ENCODE measurements at places on chromosomes 6 and 20.

DNA sequence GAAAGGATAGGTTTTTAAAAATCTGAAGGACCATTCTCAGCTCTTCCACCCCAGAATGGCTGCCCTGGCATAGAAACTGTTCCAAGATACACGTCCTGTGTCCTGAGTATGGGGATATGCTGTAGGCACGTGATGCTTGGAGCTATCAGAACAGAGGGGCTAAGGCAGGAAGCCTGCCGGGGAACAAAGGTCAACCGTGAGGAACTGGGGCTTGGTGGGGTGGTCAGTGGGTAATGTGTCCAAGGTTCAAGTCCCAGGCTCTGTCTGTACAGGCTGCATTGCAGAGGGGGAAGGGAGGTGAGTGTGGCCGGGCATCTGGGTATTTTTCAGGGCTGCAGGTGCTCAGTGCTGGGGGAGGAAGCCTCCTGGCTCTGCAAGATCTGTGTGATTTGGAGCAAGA is 479.6 kb upstream of the CHD6 start:
- no peak for DNase-seq

GRCh38 chr6:121851056-121851455 is 415.6 kb downstream of the GJA1 start:
- DNase-seq, result no peak

GRCh38 chr6:16514249-16514648 is 247.0 kb downstream of the ATXN1 start:
- no peak for DNase-seq

DNA sequence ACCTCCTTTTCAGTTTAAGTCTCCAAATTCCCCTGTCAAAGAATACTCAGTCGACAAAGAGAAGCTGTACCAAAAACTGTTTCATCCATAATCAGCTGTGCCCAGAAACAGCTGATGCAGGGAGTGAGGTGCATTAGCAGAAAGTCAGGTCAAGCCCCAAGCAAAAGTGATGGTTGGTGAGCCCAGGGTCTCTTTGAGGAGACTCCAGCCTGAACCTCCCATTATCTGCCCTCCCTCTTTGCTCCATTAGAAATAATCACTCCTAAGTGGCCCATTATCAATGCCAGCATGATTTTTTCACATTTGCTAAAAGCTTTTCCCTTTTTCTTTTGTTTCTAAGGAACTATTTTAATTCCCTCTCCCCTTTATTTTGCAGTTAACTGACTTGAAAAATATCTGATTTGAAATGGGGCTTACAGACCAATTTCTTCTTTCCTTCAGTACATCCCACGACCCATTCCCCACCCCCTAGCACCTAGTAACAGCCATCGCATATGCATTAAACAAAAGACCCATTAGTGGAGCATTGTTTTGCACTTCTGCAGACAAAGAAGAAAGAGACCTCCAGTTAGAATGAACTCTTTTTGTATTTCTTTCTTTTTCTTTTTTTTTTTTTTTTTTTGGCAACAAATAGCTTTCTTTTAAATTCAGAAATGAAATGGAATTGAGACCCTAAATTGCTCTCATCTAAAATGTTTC is 257.0 kb downstream of the GRIK2 start:
- DNase-seq, result no peak

DNA sequence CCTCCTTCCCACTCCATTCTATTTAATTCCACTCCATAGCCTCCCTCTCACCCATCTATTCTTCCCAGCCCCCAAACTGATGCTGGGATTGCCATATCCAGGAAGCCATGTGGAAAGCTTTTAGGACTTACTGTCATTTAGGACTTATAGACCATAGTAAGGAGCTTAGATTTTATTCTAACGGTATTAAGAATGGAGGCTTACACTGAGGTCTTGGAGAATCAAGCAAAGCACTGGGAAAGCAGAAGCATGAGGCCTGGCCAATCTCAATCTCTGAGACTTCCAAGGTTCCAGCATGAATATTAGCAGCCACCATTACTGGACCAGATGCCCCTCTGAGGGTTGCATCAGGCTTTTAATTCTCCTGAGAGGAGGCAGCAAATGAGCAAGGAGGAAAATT is 1.4 kb downstream of the CST9 start:
- no peak for DNase-seq

DNA sequence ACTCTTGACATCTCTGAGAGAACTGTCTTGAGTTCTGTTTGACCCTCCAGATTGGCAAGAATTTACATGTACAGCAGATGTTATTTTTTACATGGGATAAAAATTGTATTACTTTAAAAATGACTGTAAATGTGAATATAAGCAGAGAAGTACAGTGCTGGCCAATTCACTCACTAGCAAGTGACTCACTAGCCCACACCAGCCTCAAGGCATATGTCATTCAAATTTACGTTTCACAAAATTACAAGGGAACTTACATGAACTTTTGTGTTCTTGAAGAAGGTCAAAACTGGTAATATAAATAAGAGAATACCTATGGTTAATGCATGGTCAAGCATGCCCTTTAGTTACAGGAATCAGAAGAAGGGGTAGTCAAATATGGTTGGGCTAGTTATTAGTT is 54.0 kb upstream of the HMGCLL1 start:
- DNase-seq, result no peak

DNA sequence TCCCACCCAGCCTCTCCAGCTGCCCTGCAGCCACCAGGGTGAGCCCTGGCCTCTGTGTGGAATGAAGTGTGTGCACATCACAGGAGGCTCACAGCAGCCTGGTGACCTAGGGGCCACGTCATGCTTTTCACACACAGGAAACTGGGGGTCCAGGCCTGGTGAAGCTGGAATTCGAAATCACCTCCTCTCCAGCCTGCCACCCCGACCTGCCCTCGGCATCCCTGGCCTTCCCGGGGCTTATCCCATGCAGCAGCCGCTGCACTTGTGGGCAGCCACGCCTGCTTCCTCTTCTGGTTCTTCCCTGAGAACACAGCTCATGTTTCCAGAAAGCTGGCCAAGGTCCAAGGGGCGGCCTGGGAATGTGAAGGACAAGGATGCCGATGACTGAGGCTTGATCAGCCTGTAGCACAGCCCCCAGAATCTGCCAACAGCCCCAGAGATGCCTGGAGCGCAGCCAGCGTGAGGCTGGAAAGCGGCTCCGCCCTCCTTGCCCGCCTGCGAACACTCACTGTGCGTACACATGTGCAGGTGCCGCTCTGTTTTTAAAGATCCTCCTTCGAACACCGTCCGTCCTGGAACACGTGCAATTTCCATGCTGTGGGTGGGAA is 4.2 kb upstream of the NTSR1 start:
- DNase-seq, result peak; percentile 81

GRCh38 chr20:21529863-21530262 is 16.0 kb upstream of the NKX2-2 start:
- DNase-seq, result no peak

- DNase-seq, result no peak
Measured at GRCh38 chr6:143513410-143513809, 1.9 kb upstream of the FUCA2 start.

DNA sequence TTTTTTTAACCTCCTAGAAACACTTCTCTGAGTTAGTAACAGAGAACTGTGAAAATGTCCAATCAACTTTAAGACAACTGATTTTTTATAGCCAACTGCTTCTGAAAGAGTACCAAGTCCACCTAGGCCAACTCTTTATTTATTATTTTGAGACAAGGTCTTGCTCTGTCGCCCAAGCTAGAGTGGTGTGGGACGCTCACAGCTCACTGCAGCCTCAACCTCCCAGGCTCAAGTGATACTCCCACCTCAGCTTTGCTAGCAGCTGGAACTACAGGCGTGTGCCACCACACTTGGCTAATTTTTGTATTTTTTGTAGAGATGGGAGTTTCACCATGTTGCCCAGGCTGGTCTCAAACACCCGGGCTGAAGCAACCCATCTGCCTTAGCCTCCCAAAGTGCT is 331.6 kb downstream of the RNGTT start:
- no peak for DNase-seq
